Endodermal cell (in vitro differentiated cells): ENCODE measurements at places on chromosomes 1 and 21. TPM values are rescaled to one million over a fixed set of nuclear protein-coding genes. Genes with fewer than 3 reads are reported as not detected.

- H3K4me1 ChIP-seq = no peaks in the 10 kb centered on the region
- no peak overlapping the region for H3K27ac ChIP-seq
- no peaks in the 10 kb centered on the region for H3K27me3 ChIP-seq
- DNase-seq = no peak
- H3K4me3 ChIP-seq = no peak overlapping the region
- H3K36me3 ChIP-seq = no peaks in the 10 kb centered on the region
Observed at GRCh38 chr1:69976896-69977295, 228.5 kb downstream of the LRRC40 start.

GRCh38 chr1:200886594-200886993 is 8.1 kb upstream of the INAVA start:
- H3K27me3 ChIP-seq = no peaks in the 10 kb centered on the region
- no peak overlapping the region for H3K4me3 ChIP-seq
- no peak overlapping the region for H3K27ac ChIP-seq
- DNase-seq = no peak

- DNase-seq = peak; percentile 89
- no peaks in the 10 kb centered on the region for H3K4me1 ChIP-seq
- H3K36me3 ChIP-seq = no peaks in the 10 kb centered on the region
- H3K27ac ChIP-seq = no peak overlapping the region
Observed at GRCh38 chr1:150281221-150281757, 1.1 kb upstream of the CIART start.

- H3K4me3 ChIP-seq = no peak overlapping the region
- H3K4me1 ChIP-seq = no peaks in the 10 kb centered on the region
- no peak for DNase-seq
- H3K27me3 ChIP-seq = no peaks in the 10 kb centered on the region
- no peak overlapping the region for H3K27ac ChIP-seq
Observed at GRCh38 chr1:174135211-174135610, 24.1 kb upstream of the RABGAP1L start.

GRCh38 chr21:38802050-38803026 is 3.4 kb upstream of the ETS2 start:
- H3K4me1 ChIP-seq = peaks cover 8% of the 10 kb centered on the region
- no peak overlapping the region for H3K4me3 ChIP-seq
- no peaks in the 10 kb centered on the region for H3K27me3 ChIP-seq
- no peak for DNase-seq
- H3K27ac ChIP-seq = no peak overlapping the region

DNA sequence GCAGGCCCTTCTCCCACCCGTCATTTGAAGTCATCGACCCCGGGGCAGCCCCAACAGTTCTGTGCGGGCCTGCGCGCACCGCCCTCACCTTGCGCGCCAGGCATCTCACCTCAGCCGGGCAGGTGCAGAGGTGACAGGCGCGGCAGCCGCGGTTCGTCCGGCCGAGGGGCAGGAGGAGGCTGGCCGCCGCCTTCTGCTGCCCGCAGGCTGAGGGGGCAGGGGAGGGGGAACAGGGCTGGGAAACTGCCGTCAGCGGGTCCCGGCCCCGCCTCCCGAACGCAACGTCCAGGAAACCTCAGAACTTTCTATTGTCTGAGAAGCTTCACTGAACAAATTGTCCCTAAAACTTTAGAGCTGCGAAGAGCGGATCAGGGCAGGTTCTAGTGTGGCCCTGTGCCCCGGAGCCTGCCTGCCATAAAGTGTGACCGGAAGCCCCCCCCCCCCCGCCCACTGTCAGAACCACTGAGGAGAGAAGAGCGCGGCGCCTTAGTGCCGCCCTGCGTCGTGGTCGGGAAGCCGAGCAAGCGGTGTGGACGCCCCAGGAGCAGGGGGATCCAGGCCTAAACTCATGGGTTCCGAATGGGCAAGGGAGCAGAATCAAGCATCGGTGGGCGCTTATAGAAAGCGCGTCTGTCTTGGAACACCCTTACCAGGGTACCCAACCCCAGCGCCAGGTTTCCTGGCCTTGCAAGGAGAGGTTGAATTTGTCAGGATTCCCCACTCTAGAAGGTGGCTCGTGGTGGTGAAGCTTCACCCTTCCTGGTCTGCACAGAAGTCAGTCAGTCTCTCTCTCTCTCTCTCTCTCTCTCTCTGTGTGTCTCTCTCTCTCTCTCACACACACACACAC is 13.3 kb upstream of the TBX15 start:
- no peaks in the 10 kb centered on the region for H3K4me1 ChIP-seq
- no peak overlapping the region for H3K4me3 ChIP-seq
- peak; percentile 67 for DNase-seq
- peaks cover 97% of the 10 kb centered on the region for H3K27me3 ChIP-seq

DNA sequence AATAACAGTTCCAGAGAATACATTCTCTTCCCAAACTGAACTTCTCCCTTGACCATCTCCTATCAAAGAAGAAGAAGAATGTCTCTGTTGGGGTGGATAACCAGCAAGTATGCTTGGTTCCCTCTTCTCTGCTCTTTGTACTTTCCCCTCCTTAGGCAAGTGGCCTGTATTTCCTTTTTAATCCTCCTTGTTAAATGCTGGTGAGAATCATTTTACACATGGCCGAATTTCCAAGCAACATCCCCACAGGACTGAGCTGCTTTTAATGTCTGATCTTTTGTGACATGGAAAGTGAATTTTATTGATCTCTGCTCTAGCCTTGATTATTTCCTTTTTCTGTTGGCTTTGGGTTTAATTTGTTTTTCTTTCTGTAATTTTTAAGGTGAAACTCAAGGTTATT is 336.7 kb downstream of the DUSP10 start:
- no peaks in the 10 kb centered on the region for H3K4me1 ChIP-seq
- no peak overlapping the region for H3K27ac ChIP-seq
- no peaks in the 10 kb centered on the region for H3K27me3 ChIP-seq
- H3K36me3 ChIP-seq = no peaks in the 10 kb centered on the region
- no peak overlapping the region for H3K4me3 ChIP-seq

- no peak overlapping the region for H3K27ac ChIP-seq
- H3K27me3 ChIP-seq = no peaks in the 10 kb centered on the region
Observed at GRCh38 chr1:11733306-11733705, 2.6 kb upstream of the AGTRAP start.

The OVAAL gene
- not detected in 2 replicates for total RNA-seq

The TDRD5 gene
- 0.44 to 0.64 TPM (median 0.52 TPM) in 3 replicates for total RNA-seq

The C1QC gene
- not detected in 2 replicates for total RNA-seq

The HSD3B2 gene
- total RNA-seq = not detected in 2 replicates

The GCSAML gene
- total RNA-seq = not detected in 3 replicates

The VWA5B1 gene
- total RNA-seq = 0.09 TPM in 1 of 3 replicates, not detected in the others
